WERI-Rb-1 (cell line): ENCODE measurements at places on chromosomes 11 and 22.

GRCh38 chr11:134328433-134328832 lies 3.4 kb upstream of the GLB1L2 start:
- DNase-seq, result no peak

DNA sequence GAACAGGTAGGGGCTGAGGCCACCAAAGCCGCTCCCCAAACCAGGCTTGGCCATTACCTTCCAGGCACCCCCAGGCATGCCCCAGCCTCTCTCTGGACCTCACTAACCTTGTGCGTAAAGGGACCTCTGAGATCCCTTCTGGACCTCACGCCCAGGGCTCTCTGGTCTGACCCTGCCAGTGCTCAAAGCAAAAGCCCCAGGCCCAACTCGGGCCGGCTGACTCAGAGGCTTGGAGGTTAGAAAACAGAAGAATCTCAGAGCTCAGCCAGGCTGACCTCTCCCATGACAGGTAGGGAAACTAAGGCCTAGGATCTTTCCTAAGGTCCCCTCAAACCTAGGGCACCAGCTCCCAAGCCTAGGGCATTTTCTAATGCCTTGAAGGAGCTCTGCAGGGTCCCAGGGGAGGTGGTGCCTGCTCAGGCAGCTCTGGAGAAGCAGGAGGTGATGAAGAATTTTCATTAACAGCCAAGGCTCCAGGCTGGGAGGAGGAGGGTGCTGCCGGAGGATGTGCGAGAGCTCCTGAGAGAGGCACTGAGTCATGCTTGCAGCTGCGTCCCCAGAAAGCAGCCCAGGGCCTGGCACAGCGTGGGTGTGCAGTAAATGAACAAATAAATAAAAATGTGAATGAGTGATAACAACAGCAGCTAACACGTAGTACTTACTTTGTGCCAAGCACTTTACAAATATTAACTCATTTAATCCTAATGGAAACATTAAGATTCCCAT lies 25.6 kb downstream of the ARRB1 start:
- DNase-seq, result no peak

- DNase-seq, result no peak
Measured at GRCh38 chr11:35425603-35426212, 6.3 kb upstream of the SLC1A2 start.

- DNase-seq, result peak; percentile 79
Measured at GRCh38 chr22:50269970-50270665, at the start of gene MAPK11. Gene MAPK11 (minus strand): TSS chr22:50270380. CDS start chr22:50270292, 88 bp downstream.

- DNase-seq, result peak; percentile 78
Measured at GRCh38 chr11:2305140-2305778, 3.4 kb downstream of the TSPAN32 start.

GRCh38 chr22:45768490-45768889 lies 96.9 kb downstream of the ATXN10 start:
- no peak for DNase-seq

GRCh38 chr11:124740277-124740882 lies 638 bp downstream of the NRGN start:
- peak; percentile 61 for DNase-seq

DNA sequence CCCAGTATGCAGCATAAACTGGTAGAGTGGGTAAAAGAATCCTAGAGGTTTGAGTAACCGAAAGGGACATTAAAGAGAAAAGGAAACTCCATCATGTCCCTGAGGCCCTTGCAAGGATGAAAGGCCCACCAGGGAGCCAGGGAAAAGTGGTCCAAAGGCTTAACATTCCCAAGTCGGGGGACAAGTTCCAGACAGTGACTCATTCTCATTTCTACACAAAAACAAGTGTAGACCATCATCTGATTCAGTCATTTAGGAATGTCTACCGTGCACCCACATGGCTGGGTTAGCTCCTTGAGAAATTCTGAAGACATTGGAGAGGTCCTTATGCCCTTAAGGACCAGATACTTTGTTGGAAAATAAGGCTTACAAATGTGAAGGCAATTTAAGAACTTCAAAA lies 4.8 kb upstream of the NOX4 start:
- DNase-seq, result no peak

- DNase-seq, result peak; percentile 97
Measured at GRCh38 chr11:30387891-30388861, 65.3 kb downstream of the ARL14EP start.

- peak; percentile 26 for DNase-seq
Measured at GRCh38 chr11:64924910-64925284, 408 bp downstream of the PPP2R5B start.

GRCh38 chr11:57513911-57514537 lies 1.5 kb downstream of the SLC43A1 start:
- no peak for DNase-seq

DNA sequence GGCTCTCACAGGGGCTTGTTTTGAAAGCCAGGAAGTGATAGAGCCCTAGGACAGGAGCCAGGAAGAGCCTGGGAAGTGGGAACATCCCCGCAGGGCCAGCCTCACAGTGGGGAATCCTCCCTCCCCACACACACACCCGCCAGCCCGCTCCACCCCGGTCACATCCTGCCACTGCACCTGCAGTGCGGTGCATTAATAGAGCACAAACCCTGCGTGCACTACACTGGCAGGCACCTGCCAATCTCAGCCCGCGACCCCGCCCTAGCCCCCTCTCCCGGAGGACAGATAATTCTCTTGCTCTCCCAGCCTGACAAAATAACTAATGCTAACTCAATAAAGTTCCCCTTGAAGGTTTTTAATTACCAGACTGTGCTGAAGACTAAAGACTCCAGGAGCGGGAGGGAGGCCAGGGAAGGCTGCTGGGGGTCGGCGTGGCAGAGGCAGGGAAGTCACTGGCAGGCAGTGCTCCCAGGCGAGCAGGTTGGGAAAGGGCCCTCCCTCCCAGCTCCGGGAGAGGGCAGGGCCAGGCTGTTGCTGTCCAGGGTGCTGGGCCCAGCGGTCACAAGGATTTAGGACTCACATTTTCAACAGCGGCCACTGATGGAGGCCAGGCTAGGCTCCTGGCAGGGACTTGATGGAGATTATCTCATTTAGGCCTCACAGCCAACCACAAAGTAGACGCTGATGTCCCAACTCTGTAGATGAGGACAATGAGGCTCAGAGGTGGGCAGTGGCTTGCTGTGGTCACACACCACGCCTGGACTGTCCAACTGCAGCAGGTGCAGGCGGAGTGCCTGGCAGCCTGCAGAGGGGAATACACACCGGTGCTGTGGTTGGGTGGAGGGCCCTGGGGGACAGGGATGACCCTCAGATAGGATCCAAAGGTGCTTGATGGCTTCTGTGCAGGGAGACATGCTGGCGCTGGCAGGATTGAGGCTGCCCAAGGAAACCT lies 23.9 kb upstream of the TCF20 start:
- no peak for DNase-seq

- no peak for DNase-seq
Measured at GRCh38 chr11:114315749-114316368, 19.7 kb downstream of the NNMT start.

DNA sequence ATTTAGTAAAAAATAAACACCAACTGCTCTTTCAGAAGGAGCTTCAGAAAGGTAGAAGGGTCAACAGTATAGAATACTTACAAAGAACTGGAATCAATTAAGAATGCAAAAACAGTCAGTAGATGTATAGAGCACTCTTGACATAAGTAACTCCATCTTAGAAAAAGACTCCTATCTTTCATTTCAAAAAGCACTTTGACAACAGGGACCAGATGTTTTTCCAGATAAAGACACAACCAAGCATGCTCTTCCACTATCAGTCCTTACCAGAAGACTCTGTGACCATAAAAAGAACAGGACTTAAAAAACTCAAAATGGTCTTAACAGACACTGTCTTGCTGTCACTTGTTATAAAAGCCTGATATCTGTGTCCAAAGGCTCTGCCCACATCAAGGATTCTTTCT lies 5.2 kb downstream of the SLC25A17 start:
- DNase-seq, result no peak

DNA sequence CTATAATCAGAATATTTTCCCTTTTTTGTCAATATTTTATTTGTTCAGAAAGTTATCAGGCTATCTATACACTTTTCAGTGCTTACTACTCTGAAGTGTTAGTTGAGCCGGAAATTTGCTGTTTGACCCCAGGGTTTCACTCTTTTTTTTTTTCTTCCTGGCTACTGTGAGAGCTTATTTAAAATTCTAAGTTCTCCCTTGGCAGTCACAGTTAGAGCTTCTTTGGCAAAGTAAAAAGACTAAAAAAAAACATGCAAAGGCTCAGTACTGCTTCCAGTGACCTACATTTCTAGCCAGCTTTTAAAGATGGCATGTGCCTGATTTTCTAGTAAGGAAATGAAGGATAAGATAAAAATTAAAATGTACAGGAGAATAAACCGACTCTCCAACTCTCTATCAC lies 48.4 kb downstream of the ELP4 start:
- DNase-seq, result no peak

DNA sequence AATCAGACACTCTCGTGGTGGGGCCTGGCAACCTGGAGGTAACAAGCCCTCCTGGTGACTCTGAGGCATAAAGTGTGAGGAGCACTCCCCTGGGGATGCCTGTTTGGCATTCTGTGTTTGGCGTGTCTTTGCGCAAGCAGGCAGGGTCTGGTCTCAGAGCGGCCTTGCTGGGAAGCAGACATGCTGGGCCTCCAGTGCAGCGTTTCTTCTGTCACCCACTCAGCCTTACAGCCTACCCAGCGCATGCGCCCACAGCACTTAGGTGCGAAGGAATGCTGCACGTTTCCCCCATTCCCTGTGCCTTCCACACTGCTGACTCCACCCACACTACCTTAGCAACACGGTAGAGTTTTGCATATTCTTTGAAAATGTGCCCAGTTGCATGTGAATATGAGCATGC lies 7.4 kb upstream of the CXCR5 start:
- DNase-seq, result no peak

- DNase-seq, result no peak
Measured at GRCh38 chr11:10565493-10565892, 3.0 kb downstream of the LYVE1 start.
